ENCODE measurements at places on chromosomes 3 and 15. TPM values are rescaled to one million over a fixed set of nuclear protein-coding genes. Genes with fewer than 3 reads are reported as not detected.

The TMA7 gene
- 246 TPM for total RNA-seq

DNA sequence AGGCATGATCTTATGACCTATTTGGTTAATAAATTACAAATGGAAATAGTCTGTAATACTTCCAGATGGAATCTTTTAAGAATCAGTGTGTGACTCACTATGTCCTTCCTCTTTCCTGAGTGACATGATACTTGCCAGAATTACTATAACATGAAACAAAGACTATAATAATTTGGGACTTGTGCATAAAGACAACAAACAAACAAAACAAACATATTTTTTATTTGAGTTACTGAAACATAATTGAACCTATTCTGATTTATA lies 1268.1 kb downstream of the OTOL1 start:
- DNase-seq: no peak

DNA sequence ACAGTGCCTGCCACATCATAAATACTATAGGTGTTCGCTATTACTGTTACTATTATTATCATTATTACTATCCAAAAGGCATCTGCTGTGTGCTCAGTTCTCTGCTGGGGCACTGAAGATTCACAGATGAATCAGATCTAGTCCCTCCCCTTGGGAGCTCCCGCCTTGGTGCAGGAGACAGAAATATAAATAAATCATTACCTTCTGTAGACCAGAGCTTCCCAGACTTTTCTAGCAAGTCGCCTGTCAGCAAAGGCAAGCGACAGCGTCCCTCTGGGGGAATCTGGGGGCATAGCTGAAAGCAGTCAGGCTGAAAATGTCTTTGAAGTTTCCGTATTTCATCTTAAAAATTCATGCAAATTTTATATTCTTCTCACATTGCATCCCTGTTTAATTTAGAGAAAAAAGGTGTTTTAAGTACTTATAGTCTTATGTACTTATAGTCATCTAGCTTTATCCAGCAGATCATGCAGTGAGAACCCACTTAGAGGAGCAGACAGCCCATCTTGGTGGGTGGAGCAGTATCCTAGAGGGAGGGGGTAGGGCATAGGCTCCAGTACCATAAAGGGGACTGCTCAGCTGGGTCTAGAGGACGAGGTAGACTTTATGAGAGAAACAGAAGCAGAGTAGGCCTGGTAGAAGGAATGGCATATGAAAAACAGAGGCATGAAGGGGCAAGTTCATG lies 10.4 kb upstream of the BRPF1 start:
- DNase-seq: no peak

- no peak for DNase-seq
Measured at GRCh38 chr15:73328149-73328820, 40.5 kb downstream of the HCN4 start.

- no peak for DNase-seq
Measured at GRCh38 chr3:53579636-53580035, 85.2 kb downstream of the CACNA1D start.
